ENCODE measurements at places on chromosomes 16 and 17. TPM values are rescaled to one million over a fixed set of nuclear protein-coding genes. Genes with fewer than 3 reads are reported as not detected.
A peak's percentile ranks its signal among the peaks of the same experiment; 100 is the strongest.

DNA sequence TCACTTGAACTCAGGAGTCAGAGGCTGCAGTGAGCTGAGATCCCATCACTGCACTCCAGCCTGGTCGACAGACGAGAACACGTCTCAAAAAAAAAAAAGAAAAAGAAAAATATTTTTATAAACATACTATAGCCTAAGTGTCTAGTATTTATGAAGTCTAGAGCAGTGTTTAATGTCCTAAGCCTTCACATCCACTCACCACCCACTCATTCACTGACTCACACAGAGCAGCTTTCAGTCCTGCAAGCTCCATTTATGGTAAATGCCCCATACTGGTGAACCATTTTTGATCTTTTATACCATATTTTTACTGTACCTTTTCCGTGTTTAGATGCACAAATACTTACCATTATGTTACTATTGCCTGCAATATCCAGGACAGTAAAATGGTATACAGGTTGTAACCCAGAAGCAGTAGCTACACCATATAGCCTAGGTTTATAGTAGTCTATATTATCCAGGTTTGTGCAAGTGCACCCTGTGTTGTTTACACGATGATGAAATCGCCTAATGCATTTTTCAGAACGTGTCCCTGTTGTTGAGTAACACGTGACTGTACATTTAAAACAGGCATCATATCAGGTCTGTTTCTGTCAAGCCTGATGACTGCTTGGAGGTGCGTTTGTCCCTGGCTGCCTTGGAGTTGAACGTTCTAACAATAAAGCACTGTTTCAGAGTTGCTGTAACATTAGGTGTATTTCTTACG is 10.1 kb downstream of the NUDT7 start:
- no peaks in the 10 kb centered on the region for H3K4me1 ChIP-seq
- no peaks in the 10 kb centered on the region for H3K36me3 ChIP-seq

Gene CIAPIN1
- polyA plus RNA-seq: 42.1 TPM

Gene GNG13
- not detected for polyA plus RNA-seq

Gene KRTAP4-4
- not detected for polyA plus RNA-seq

DNA sequence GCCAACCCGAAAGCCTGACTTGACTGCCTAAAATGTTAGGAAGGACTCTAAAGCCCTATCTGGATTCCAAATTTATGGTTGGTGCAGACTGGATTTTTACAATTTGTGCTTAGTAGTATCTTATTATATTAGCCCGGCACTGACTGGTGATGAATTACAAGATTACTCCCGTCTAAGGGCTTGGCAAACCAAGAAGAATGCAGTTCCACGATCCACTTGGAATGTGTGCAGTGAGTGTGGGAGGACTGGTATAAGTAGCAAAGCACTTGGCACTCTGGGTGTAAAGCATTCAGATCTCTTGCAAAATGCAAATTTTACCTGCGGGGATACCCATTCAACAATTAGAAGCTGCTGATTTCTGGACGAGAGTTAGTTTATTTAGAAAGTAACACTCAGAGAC is 539.4 kb downstream of the MAF start:
- no peaks in the 10 kb centered on the region for H3K4me1 ChIP-seq
- H3K4me3 ChIP-seq: no peak overlapping the region
- DNase-seq: no peak
- no peaks in the 10 kb centered on the region for H3K27me3 ChIP-seq

DNA sequence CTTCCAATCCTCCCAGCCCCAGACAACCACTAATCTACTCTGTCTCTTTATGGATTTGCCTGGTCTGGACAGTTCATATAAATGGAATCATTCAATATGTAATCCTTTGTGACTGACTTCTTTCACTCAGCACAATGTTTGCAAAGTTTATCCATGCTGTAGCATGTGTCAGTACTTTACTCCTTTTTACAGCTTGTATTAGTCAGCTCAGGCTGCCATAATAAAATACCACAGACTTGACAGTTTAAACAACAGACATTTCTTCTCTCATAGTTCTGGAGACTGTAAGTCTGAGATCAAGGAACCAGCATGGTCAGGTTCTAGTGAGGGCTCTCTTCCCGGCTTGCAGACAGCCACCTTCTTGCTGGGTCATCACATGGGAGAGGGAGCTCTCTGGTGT is 41.3 kb downstream of the GPRC5B start:
- no peak for DNase-seq
- no peak overlapping the region for H3K27ac ChIP-seq
- H3K27me3 ChIP-seq: no peaks in the 10 kb centered on the region
- H3K4me3 ChIP-seq: no peak overlapping the region

Gene CES5A
- not detected for polyA plus RNA-seq

Gene PHB1
- 89.2 TPM for polyA plus RNA-seq

DNA sequence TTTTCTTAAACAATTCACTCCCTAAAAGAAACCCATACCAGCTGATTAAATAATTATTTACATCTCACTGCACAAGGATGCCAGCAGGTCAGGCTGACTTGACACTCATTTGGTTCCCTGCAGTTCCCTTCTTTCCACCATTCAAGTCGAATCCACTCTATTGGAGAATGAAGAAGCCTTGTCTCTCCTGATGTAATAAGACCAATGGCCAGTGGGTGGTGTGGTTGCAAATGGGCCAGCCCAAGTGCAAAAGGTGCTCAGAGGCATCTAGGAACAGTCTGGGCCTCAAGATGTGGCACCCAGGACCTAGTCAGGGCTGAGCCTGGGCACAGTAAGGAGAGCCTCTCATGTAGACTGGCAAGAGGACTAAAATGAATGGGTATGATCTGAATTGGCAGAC is 9.3 kb downstream of the C16orf78 start:
- H3K4me3 ChIP-seq: no peak overlapping the region
- H3K27me3 ChIP-seq: no peaks in the 10 kb centered on the region
- DNase-seq: no peak

- no peak for DNase-seq
- peaks cover 59% of the 10 kb centered on the region for H3K36me3 ChIP-seq
- no peak overlapping the region for H3K27ac ChIP-seq
- no peaks in the 10 kb centered on the region for H3K4me1 ChIP-seq
- H3K27me3 ChIP-seq: no peaks in the 10 kb centered on the region
Observed at GRCh38 chr17:39183045-39183444, 14.4 kb downstream of the CACNB1 start.

GRCh38 chr17:33131620-33132019 is 140.0 kb downstream of the SPACA3 start:
- no peaks in the 10 kb centered on the region for H3K36me3 ChIP-seq
- no peaks in the 10 kb centered on the region for H3K4me1 ChIP-seq
- H3K27ac ChIP-seq: no peak overlapping the region
- no peak for DNase-seq
- H3K4me3 ChIP-seq: no peak overlapping the region
- H3K27me3 ChIP-seq: no peaks in the 10 kb centered on the region

DNA sequence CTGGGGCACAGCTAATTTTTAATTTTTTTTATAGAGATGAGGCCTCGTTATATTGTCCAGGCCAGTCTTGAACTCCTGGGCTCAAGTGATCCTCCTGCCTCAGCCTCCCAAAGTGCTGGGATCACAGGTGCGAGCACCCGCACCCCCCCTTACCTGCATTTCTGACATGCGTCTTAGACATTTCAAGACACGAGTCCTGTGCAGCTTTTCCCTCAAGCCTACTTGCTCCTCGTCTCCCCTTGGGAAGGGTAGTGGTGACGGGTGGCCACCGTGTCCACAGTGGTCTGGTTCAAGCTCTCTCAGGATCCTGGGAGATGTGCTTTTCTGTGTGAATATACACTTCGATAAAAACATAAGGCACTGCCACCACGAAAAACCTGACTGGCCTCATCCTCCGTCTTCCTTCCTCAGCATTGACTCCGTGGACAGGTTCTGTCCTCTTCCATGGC is 9.6 kb downstream of the CANT1 start:
- no peak for DNase-seq
- H3K27me3 ChIP-seq: no peaks in the 10 kb centered on the region
- H3K4me1 ChIP-seq: no peaks in the 10 kb centered on the region
- H3K36me3 ChIP-seq: peaks cover 55% of the 10 kb centered on the region

DNA sequence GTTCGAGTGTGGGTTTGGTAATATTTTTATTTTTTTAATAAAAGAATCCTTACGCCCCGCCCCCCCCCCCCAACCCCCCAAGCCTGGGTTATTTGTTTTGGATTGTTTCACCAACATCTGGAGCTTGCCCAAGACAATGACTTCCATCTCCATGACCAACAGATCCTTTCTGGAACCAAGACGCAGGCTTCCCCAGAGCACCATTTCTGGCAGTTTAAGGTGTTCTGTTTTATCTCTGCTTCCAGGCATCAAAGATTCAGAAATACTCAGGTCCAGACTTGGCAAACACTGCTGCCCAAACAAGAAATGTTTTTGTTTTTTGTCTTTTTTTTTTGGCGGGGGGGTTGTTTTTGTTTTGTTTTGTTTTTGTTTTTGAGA is 56.1 kb downstream of the PLXDC1 start:
- H3K4me3 ChIP-seq: no peak overlapping the region
- DNase-seq: no peak
- H3K27me3 ChIP-seq: no peaks in the 10 kb centered on the region
- no peak overlapping the region for H3K27ac ChIP-seq

DNA sequence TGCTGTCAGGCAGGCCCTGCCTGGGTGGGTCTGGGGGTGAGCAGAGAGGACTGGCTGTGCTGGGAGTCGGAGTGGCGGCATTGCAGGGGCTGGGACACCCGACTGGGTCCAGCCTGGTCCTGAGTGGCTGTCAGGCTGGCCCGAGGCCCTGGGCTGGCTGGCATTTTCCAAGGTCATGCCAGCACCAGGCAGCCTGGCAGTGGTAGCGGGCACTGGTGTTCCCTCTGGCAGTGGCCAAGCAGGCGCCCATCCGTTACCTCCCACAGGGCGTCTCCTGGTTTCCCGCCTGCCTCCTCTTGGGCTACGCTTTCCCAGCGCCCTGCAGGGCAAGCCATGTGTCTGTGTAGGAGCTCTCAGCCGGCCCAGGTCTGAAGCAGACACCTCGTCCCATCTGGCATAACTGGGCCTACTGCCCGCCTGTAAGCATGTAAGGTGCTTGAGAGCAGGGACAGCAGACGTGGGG is 5.7 kb upstream of the PKMYT1 start:
- H3K36me3 ChIP-seq: no peaks in the 10 kb centered on the region
- H3K27me3 ChIP-seq: no peaks in the 10 kb centered on the region
- H3K4me3 ChIP-seq: no peak overlapping the region
- H3K27ac ChIP-seq: no peak overlapping the region
- no peak for DNase-seq

GRCh38 chr16:73321853-73322252 is 273.9 kb upstream of the ZFHX3 start:
- no peaks in the 10 kb centered on the region for H3K27me3 ChIP-seq
- no peaks in the 10 kb centered on the region for H3K36me3 ChIP-seq
- DNase-seq: no peak
- no peaks in the 10 kb centered on the region for H3K4me1 ChIP-seq
- H3K4me3 ChIP-seq: no peak overlapping the region

DNA sequence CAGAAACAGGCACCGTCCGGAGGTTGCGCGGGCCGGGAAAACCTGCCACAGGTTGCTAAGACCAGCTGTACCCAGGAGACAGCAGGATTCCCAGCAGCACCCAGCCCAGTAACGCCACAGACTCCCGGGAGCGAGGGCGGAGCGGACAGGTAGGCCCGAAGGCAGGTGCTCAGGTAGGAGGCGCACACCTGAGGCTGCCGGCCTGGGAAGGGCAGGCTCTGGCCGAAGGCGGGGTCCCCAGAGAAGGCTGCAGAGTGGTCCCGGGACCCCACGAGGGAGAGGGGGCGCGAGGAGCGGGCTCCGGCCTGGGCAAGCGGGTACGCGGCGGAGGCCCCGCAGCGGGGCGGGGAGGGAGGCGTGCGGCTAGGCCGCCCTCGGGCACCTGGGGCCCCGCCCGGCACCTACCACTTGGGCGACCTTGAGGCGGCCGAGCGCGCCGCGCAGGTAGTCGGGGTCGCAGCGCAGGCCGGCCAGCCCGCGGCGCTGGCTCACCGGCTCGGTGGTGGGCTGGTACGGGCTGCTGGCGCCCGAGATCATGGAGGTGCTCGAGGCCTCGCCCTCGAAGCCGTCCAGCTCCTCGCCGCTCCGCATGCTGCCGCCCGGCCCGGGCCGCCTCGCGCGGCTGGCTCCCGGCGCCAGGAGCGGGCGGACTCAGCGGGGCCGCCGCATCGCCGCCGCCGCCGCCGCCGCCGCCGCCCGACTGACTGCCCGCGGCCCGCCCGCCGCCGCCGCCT is 441 bp downstream of the CMTM4 start:
- H3K4me1 ChIP-seq: peaks cover 72% of the 10 kb centered on the region
- peak overlapping the region; percentile 21 for H3K27ac ChIP-seq
- peak overlapping the region; percentile 40 for H3K4me3 ChIP-seq
- no peaks in the 10 kb centered on the region for H3K36me3 ChIP-seq
- H3K27me3 ChIP-seq: no peaks in the 10 kb centered on the region

DNA sequence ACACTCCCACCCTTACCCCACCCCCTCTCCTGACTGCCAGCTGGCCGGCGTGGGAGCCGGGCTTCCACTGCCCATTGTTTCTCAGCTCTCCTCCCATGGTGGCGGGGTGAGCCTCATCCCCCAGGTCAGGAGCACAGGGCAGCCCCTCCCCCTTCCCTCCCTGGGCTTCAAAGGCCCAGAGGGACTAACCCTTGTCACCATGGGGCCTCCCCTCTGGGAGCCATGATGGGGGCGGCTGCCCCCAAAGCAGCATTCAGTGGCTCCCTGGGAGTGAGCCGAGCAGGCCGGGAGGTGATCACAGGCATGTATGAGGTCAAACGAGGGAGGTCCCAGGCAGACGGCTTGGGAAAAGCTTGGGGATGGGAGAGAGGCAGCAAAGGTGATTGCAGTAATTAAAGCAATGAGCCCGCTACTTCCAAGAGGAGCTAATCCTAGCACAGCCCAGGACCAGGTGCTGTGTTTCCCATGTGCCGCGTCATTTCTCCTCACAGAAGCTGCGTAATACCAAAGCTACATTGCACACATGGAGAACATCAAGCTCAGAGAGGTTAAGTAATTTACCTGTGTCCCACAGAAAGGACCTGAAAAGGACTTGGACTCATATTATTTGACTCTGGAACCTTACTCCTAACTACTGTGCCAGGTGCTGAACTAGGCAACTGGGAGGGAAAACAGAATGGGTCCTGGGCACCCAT is 24.5 kb downstream of the CDK5RAP3 start:
- no peaks in the 10 kb centered on the region for H3K36me3 ChIP-seq
- H3K27me3 ChIP-seq: no peaks in the 10 kb centered on the region
- no peak for DNase-seq

Gene NAGS
- 0.84 TPM for polyA plus RNA-seq

Gene ANKRD40CL
- not detected for polyA plus RNA-seq

GRCh38 chr16:70529051-70529777 is 5.6 kb downstream of the SF3B3 start:
- H3K4me3 ChIP-seq: no peak overlapping the region
- DNase-seq: no peak
- peaks cover 21% of the 10 kb centered on the region for H3K4me1 ChIP-seq
- H3K27me3 ChIP-seq: no peaks in the 10 kb centered on the region

GRCh38 chr17:18025241-18025944 is 13.6 kb downstream of the ATPAF2 start:
- H3K4me3 ChIP-seq: no peak overlapping the region
- H3K36me3 ChIP-seq: peaks cover 71% of the 10 kb centered on the region
- H3K27ac ChIP-seq: peak overlapping the region; percentile 96

Gene CCDC154
- polyA plus RNA-seq: not detected

Gene TOX3
- not detected for polyA plus RNA-seq
